ENCODE measurements at places on chromosomes 6 and 20.

GRCh38 chr6:100464903-100465700 is at the start of gene SIM1:
SIM1 (minus strand) TSS chr6:100464921; CDS start chr6:100463468, 1,453 bp downstream.
- no peak for DNase-seq

- DNase-seq: no peak
Measured at GRCh38 chr20:46905364-46906125, 10.9 kb downstream of the EYA2 start.

GRCh38 chr20:31707994-31708735 is 14.5 kb downstream of the BCL2L1 start:
- peak; percentile 61 for DNase-seq

- no peak for DNase-seq
Measured at GRCh38 chr6:139547122-139547776, 172.8 kb upstream of the CITED2 start.

- peak; percentile 63 for DNase-seq
Measured at GRCh38 chr20:1503564-1504227, 12.5 kb upstream of the SIRPB2 start.

GRCh38 chr6:33213166-33213988 is 5.1 kb downstream of the RING1 start:
- DNase-seq: no peak

DNA sequence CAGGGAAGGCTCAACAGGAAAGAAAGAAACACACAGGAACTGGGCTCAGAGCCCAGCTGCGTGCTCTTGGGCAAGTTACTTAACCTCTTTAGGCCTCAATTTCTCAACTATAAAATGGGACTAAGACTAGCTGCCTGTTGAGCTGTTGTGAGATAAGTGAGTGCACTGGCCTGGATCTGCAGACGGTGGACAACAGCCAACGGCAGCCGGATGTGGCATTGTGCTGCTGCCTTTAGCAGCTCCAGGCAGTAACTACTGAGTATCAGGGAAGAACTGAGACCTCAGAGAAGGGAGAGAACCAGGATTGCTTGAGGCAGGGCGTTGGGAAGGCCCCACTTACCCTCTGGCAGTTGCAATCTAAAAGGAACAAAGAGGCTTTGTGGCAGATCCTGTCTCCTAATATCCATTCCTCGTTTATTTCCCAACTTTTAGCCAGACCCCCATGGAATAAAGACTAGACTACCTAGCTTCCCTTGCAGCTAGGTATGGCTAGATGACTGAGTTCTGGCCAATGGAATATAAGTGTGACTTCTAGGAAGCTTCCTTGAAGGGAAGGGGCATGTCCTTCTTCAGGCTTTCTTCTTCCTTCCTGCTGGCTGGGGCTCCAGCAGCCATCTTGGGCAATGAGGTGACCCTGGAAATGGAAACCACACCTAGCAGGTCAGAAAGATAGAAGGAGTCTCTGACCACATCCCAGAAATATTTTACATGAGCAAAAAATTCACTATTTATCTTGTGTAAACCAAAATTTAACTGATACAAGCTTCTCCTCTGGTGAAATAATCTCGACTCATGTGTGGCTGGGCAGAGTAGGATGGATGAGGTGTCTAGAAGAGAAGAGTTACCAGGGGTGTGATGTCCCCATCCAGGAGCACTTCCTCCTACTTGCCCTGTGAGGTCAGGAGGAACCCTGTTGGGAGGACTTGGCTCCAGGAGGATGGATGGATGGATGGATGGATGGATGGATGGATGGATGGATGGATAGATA is 67.6 kb downstream of the MRPL14 start:
- DNase-seq: no peak

GRCh38 chr20:1684872-1685271 is 27.3 kb upstream of the SIRPG start:
- DNase-seq: no peak

GRCh38 chr6:31305703-31306219 is 33.9 kb upstream of the HLA-C start:
- no peak for DNase-seq

- DNase-seq: no peak
Measured at GRCh38 chr6:149881860-149882259, 16.1 kb downstream of the RAET1E start.
